Cardiac muscle cell (in vitro differentiated cells and primary cell): ENCODE measurements at places on chromosomes 7 and 10. TPM values are rescaled to one million over a fixed set of nuclear protein-coding genes. Genes with fewer than 3 reads are reported as not detected.

The KIF11 gene
- total RNA-seq = 4.5 and 19.9 TPM in 2 replicates

- H3K4me1 ChIP-seq = no peaks in the 10 kb centered on the region
- H3K36me3 ChIP-seq = no peaks in the 10 kb centered on the region
- no peaks in the 10 kb centered on the region for H3K27me3 ChIP-seq
- no peak for DNase-seq
- H3K27ac ChIP-seq = no peak overlapping the region
These were observed 166.6 kb upstream of the KLF14 start for GRCh38 chr7:130900471-130901076.

DNA sequence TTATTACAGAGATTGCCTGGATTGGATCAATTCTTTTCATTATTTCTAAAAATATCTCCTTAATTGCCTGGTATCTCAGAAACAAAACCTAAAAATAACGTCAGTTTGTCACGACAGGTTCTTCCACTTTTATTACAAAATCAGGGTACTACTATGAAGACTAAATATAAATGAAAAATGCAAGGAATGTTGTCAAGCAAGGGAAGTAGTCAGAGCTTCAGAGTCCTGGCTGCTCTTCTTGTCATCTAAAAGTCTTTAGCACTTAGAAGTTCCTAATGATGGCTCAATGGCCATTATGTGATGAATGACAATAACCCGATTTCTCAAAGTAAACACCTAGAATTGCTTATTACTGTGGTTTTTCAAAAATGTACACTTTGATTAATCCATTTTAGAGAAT, 192.2 kb downstream of the SEMA3A start:
- H3K27me3 ChIP-seq = no peaks in the 10 kb centered on the region
- peaks cover 30% of the 10 kb centered on the region for H3K36me3 ChIP-seq
- peaks cover 15% of the 10 kb centered on the region for H3K4me1 ChIP-seq
- DNase-seq = no peak
- H3K4me3 ChIP-seq = no peak overlapping the region

- H3K27ac ChIP-seq = no peak overlapping the region
- DNase-seq = peak; percentile 33
- H3K27me3 ChIP-seq = no peaks in the 10 kb centered on the region
These were observed 87.5 kb upstream of the HGF start for GRCh38 chr7:81857385-81857784.

DNA sequence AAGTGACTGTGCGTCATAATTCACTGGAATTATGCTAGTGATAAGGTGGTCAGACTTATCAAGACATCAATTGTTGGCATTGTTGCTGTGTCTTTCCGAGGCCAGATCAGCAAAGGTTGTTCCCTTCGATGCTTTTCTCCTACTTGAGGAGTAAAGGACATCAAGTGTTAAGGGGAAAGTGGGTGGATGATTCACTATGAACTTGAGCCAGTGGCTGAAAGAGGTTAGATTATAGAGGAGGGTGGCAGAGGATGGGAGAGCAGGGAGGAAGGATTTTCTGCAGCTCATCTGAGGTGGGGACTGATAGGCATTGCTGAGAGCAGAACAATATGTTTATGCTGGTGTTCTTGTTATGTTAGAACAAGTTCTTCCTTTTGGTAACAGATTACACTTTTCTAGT, 131.4 kb upstream of the AGR3 start:
- H3K4me3 ChIP-seq = no peak overlapping the region
- DNase-seq = peak; percentile 38
- no peaks in the 10 kb centered on the region for H3K36me3 ChIP-seq
- H3K4me1 ChIP-seq = no peaks in the 10 kb centered on the region
- no peak overlapping the region for H3K27ac ChIP-seq

- no peaks in the 10 kb centered on the region for H3K27me3 ChIP-seq
- H3K27ac ChIP-seq = no peak overlapping the region
- peaks cover 8% of the 10 kb centered on the region for H3K36me3 ChIP-seq
- H3K4me3 ChIP-seq = no peak overlapping the region
These were observed 89.0 kb downstream of the JMJD1C start for GRCh38 chr10:63376560-63377304.
